Activated T-helper 17 cell treated with anti-CD3 and anti-CD28 coated beads, Interleukin-2, amount 50 U/mL, for 72 hours (primary cell): ENCODE measurements at places on chromosomes 5 and 9. TPM values are rescaled to one million over a fixed set of nuclear protein-coding genes. Genes with fewer than 3 reads are reported as not detected.

GRCh38 chr5:102974177-102974576, 145.8 kb downstream of the GIN1 start:
- no peak for ATAC-seq

DNA sequence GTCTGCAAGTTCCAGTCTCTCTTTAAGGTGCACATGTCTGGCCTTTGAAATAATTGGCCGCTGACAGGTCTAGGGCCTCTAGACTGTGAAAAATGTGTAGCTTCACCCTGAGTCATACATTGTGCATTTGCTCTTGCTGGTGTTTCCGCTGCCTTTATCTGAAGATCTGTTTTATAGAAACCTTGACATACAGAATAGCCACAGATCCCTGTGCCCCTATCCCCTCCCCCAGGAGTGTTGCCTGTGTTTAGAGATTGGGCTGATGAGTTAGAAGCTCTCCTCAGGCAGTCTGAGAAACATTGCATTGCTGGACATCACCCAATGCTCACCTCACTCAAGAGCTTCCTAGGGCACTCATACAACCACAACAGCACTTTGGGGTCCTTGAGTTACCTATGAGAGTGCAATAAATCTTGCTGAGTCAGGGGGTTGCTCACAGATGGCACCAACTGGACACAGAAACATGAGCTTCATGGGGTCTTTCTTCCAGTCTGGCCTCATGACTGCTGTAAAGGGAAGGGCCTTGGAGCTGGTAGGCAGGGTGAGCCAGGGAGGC, 3.8 kb upstream of the ZNF782 start:
- no peak for ATAC-seq

Gene GLRA1
- total RNA-seq: not detected

Gene TMEM174
- total RNA-seq: not detected

- ATAC-seq: no peak
These were observed 74.3 kb downstream of the AMBP start for GRCh38 chr9:114003758-114004157.

DNA sequence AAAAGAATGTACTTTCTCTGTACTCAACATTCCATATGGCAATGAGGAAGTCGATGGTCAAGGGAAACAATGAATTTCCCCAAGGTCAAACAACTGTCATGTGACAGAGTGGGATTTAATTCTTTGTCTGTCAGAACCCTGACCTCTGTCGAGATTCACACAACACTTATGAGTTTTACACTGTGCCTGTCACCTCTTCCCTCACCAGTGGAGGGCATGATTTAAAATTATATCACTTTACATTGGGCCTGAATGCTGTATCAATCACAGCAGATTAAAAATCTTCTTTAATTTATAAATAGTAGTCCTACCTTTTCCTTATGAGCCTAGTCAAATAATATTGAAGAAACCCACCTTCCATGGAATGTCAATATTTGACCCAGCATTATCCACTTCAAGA, 276.7 kb downstream of the CDH10 start:
- ATAC-seq: no peak

Gene FBP2
- total RNA-seq: not detected

Gene ADAMTSL2
- not detected for total RNA-seq

DNA sequence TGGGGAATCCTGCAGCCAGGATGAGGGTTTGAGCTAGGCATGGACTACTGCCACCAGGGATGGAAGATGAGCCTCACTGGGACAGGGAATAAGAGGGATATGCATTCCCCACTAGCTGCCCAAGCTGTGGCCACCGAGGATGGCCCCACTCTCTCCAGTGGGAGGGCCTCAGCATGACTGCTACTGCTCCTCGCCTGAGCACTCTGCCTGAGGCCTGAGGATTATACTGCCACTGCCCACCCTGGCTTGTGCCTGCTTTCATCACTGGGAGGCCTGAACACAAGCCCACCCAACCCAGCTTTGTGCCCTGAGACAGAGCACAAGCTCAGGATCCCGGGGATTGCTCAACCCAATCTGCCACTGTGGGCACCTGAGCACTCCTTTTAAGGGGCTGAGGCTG, 425.6 kb downstream of the RASEF start:
- no peak for ATAC-seq

Gene SPAG8
- 0.58 TPM for total RNA-seq

- ATAC-seq: no peak
These were observed 183.7 kb downstream of the TAF11L14 start for GRCh38 chr5:17817990-17818389.

- no peak for ATAC-seq
These were observed 64.5 kb downstream of the MFAP3 start for GRCh38 chr5:154103233-154103632.

Gene PRLR
- total RNA-seq: not detected

Gene AUH
- total RNA-seq: 45.7 TPM

DNA sequence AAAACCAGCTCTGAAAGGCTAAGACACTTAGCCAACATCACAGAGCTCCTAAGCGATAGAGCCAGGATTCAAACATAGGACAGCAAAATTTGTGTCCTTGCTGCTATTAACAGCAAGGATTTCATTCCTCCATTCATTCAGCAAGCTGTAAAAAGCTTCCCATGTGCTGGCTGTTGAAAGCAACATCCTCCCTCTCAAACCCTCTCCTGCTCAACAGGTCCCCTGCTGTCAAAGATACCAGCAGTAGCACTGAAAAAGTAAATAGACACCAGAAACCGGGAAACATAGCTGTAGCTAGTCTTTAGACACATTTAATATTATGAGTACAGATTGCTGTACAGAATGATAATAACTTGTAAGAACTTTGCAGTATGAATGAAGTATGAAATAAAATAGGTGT, 52.6 kb upstream of the ADAMTSL1 start:
- ATAC-seq: no peak

GRCh38 chr9:131872006-131872405, 132.1 kb upstream of the RAPGEF1 start:
- ATAC-seq: no peak

GRCh38 chr9:88590558-88591146, 55.7 kb downstream of the NXNL2 start:
- no peak for ATAC-seq

Gene ZNF462
- 2.6 TPM for total RNA-seq

DNA sequence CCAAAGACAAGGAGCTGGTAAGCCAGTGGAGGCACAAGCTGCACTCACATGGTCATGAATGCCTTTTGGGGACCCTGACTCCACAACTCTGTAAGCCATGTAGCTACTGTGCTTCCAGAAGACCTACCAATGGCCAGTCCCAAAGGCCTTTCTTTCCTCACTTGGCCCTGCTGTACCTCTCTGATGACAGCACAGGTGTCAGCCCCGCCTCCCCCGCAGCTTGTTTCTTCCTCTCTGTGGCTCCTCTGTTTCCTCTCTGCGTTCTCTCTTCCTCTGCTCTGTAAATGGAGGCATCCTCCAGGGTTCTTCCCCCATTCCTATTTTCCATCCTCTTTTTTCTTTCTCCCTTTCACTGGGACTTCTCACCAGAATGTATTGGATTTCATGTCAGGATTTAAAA, 26.7 kb downstream of the SH3TC2 start:
- no peak for ATAC-seq

Gene PDGFRB
- total RNA-seq: 0.26 TPM

DNA sequence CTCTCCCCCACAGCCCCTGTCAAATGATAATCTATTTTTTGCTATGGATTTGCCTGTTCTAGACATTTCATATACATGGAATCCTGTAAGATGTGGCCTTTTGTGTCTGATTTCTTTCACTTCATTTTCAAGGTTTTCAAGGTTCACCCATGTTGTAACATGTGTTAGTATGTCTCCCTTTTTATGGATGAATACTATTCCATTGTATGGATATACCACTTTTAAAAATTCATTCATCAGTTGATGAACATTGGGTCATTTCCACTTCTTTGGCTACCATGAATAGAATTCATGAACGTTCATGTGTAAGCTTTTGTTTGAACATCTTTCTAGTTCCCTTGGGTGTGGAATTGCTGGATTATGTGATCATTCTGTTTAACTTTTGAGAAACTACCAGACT, 94.7 kb upstream of the ZNF366 start:
- ATAC-seq: no peak

- no peak for ATAC-seq
These were observed 210.2 kb upstream of the GAS1 start for GRCh38 chr9:87157366-87158031.

DNA sequence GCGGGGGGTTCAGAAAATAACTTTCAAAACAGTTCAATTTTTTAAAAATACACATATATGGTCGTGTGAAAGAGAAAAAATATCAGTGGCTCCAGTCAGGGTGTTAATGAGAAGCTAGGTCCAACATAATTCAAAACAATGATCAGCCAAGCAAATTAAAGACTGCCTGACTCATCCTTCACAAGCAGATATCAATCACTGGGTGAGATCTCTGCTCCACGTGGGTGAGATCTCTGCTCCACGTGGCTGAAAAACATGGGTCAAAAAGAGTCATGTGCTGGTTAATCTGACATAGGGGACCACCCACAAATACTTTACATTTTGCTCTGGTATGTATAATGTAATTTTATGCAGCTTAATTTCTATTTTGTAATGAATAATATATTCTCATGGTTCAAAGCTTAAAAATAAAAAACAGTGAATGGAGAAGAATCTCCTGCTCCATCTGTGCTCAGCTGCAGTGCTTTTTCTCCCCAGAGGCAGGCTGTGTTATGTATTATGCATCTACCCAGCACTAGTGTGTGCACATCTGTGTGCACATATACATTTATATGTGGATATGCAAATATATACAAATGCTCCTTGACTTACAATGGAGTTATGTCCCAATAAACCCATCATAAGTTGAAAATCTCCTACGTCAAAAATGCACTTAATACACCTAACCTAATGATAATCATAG, 93.1 kb upstream of the S1PR3 start:
- ATAC-seq: no peak

Gene EIF4EBP3
- total RNA-seq: 11.8 TPM

- peak; percentile 87 for ATAC-seq
These were observed 92.1 kb upstream of the IER5L start for GRCh38 chr9:129270205-129270604.

Gene MAMDC4
- total RNA-seq: 27.4 TPM

Gene GPX3
- total RNA-seq: not detected

DNA sequence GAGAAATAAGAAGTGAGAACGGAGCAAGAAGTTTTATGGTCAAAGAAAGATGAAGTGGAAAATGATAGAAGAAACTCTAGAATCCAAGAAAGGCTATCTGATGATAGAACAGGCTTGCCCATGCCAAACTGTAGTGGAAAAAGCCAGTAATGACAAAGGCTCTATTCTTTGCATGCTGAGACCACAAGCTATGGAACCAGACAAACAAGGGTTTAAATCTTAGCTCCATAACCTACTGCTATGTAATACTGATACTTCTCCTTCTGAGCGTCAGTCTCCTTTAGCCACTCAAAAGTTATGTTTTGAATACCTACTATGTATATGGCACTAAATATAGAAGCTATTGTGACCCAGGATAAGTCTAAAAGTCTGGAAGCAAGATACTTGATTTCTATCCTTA, 51.2 kb upstream of the TRIM32 start:
- ATAC-seq: peak; percentile 39

DNA sequence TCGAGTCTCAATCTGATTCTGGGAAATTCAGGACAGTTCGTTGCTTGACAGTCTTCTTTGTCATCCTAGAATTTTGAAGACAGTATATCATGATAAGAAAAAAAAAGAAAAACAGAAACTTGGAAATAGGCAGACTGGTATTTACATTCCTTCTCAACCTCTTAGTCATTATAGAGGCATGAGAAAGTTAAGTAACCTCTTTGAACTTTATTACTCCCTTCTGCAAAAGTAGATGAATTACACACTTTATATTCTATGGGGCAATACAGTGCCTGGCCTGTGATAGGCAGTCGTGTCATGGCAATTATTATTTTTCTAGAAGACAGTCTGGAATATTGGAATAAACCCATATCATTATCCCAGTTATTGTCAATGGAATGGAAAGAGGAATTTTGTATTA, 828.9 kb downstream of the TLR4 start:
- ATAC-seq: no peak

Gene ZNF300
- total RNA-seq: 1.5 TPM

- no peak for ATAC-seq
These were observed 456.2 kb downstream of the RASEF start for GRCh38 chr9:82606492-82607382.

Gene RNF208
- 7.4 TPM for total RNA-seq

DNA sequence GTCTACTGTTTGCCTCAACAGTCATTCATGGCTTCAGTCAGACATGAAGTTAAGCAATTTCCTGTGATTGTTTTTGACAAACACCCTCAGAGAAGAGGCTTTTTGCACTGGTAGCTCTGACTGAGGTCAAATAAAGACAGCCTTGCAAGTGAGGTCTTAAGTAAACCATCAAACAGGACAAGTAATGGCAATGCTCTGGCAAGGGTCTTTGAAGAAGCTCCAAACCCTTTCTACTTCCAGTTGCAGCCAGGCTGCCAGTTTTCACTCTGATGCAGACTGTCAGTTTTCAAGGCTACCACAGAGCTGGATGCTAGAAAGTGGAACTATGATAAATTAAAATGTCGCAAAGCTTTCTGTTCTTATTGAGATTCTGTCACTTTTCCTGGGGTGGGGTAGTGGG, 421.5 kb upstream of the PTGER4 start:
- peak; percentile 28 for ATAC-seq

DNA sequence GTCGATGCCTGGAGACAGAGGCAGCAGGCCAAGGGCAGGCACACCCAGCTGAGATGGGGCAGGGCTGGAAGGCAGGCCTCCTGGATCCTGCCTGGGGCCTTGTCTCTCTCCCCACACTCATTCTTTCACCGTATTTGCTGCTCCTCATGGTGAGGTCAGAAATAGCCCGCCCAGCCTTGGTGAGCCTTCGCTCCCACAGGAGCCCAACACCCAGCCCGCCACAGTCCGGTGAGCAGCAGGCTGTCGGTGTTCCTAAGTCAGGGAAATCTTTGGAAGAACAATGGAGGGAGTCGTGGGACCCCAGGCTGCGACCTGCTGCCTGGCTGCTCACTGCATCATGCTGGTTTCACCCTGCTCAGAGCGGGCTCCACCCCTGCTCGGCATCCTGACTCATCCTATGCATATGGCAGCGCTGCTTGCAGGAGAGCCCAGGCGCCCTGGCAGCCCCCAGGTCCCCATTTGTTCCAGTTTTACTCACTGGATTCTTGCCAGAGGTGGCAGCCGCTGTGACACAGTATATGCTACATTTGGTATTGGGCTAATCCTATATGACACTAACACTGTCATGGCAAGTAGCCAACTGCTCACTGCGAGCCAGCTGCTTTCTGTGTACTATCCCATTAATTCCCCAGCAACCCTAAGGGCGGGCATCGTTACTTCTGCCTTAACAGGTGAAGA, 53.2 kb upstream of the NCS1 start:
- ATAC-seq: no peak

DNA sequence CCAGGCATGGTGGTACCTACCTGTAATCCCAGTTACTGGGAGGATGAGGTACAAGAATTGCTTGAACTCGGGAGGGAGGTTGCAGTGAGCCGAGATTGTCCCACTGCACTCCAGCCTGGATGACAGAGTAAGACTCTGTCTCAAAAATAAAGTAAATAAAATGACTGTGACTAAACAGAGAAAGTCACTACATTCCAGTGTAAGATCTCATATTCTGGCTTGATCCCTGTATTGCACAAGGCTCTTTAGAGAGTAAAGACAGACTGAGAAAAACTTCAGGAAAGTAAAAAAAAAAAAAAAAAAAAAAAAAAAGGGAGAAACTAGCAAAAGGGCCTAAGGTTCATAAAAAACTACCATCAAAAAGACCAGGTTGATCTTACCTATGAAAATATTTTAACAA, 106.6 kb upstream of the PJA2 start:
- ATAC-seq: no peak

GRCh38 chr5:134438721-134439123, 27.0 kb upstream of the CDKN2AIPNL start:
- no peak for ATAC-seq

Gene SPINK4
- total RNA-seq: not detected

- no peak for ATAC-seq
These were observed 82.1 kb downstream of the AMBP start for GRCh38 chr9:113995963-113996362.

GRCh38 chr5:141007791-141008190, 41.5 kb downstream of the PCDHAC2 start:
- no peak for ATAC-seq
